NCI-H2029 treated with DMSO at 0.1 percent for 48 hours (cell line): ENCODE measurements at places on chromosomes 7 and 10.

GRCh38 chr10:97072851-97073665, 112.7 kb downstream of the SLIT1 start:
- peak; percentile 29 for DNase-seq

DNA sequence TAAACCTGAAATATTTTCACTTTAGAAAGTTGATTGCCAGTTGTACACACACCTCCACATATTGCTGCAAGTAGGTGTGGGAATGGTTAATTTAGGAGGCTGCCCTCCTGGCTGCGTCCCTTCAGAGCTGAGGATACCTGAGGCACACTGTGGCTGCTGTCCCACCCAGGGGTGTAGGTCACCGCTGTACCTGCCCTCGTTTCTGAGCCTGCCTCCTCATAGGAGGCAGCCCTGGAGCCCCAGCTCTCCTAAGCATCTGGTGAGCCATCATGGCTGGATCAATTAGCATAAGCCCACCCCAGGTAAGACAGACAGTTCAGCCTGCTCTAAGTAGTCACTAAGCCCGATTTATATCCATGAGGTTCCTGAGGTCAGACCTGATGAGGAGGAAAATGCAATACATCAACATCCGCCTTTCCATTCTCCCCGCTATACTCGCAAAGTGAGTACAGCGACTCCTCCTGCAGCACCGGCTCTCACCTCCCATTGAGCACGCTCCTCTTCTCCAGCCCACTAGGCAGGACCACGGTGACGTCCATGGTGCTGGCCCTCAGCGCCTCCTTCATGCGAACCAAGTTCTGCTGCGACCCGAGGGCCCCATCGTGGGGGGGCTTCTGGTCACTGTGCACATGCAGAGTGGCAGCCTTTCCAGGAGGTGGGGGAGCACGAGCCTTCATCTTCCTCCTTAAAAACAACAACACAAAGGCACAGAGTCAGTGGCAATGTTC, 97.2 kb downstream of the COBL start:
- DNase-seq: no peak

DNA sequence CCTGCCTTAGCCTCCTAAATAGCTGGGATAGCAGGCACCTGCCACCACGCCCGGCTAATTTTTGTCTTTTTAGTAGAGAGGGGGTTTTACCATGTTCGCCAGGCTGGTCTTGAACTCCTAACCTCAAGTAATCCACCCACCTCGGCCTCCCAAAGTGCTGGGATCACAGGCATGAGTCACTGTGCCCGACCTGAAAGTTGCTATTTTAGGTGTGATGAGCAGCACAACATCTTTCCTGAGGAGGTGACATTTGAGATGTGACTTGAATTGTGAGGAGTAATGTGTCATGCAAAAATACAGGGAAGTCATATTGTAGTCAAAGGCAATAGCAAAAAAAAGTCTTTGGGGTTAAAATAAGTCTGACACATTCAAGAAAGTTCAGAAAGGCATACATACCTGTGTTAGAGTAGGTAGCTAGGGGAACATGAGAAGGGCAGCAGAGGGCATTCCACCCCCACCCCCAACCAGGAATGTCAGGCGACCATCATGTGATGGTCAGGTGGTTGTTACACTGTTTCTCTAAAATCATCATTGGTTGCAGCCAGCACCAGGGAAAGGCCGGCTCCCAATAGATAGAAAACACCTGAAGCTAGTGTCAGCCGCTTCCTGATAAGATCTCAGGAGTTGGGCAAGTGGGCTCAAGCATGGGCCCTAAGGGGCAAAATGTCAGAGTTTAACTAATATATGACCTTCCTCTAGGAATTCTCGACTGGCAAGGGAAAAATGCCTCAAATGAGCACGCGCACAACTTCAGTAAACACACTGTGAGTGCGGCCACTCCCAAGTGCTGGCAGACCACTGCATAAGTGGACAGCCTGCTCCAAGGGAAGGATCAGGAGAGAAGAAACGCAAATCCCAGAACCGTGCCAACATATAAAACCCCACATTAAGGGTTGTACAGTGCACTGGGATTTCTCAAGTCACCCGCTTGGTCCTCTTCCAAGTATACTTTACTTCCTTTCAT, at the start of gene TACC2:
Gene TACC2, plus strand, starts transcription at position 803 of the 964 bp plus-strand sequence. CDS start 32,819 bp downstream, outside the sequence.
- no peak for DNase-seq

- DNase-seq: peak; percentile 95
Observed at GRCh38 chr7:20219446-20220292, 2.5 kb upstream of the MACC1 start.

DNA sequence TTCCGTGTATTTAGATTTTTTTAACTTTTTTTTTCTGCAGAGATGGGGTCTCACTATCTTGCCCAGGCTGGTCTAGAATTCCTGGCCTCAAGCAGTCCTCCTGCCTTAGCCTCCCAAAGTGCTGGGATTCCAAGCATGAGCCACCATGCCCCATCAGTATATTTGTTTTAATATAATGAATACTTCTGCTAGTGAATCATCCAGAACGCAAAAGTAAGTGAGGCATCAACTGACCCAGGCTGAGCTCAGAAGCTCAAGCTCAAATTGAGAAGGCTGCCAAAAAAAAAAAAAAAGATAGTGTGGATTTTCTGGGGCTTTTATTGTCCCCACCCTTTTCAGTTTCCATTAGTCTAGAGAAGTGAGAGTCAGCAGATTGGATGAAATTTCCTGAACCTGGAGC, 39.0 kb upstream of the TECTB start:
- DNase-seq: no peak

DNA sequence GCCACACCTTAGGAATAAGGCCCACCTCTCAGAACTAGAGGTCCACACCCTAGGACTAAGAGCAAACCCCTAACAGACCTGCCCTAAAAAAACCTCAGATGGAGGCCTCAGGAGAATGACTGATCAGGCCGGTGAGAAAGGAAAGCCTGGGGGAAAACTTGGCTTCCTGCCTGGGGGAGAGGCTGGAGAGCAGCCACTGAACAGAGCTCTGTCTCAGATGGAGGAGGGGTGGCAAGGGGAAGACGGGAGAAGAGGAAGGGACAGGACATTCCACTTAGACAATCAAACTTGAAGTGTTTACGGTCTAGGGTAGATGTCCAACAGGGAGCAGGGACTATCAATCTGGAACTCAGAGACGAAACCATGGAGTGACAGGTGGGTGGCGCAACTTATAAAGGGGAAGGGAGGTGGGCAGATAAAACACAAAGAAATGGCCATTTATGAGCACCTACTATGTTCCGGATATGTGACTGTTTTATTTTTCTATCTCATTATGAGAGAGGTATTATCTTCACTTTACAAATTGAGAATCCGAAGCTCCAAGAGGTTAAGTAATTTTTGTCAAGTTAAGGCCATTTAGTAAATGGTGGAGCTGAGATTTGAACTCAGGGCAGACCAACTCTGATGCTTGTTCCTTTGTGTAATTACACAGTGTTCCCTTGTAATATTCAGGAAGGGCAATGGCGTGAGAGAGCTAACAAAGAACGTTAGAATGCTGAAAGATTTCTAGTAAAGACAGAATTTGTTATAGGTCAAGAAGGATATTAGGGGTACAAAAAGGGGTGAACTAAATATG, 82.6 kb downstream of the DNMBP start:
- DNase-seq: peak; percentile 40
